ENCODE measurements at places on chromosomes 3 and 15.
A peak's percentile ranks its signal among the peaks of the same experiment; 100 is the strongest.

GRCh38 chr3:15527031-15527459 is 5.5 kb upstream of the COLQ start:
- DNase-seq = no peak

- peak; percentile 45 for DNase-seq
These were observed 97.1 kb downstream of the SLC25A26 start for GRCh38 chr3:66317750-66318376.

DNA sequence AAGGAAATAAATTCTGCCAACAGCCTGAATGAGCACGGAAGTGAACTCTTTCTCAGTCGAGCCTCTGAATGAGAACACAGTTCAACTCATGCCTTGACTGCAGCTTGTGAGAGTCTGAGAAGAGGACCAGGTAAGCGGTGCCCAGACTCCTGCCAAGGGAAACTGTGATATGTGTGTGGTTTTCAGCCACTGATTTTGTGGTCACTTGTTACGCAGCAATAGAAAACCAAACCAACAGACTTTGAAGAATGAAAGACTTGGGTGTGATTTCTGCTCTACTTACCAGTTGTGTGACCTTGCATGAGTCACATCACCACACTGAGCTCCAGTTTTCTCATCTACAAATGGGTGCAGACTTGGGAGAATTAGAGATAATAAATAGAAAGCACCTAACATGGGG is 30.6 kb upstream of the FAM107A start:
- no peak for DNase-seq

- DNase-seq = no peak
These were observed 122.9 kb upstream of the GOLIM4 start for GRCh38 chr3:168218600-168218999.

DNA sequence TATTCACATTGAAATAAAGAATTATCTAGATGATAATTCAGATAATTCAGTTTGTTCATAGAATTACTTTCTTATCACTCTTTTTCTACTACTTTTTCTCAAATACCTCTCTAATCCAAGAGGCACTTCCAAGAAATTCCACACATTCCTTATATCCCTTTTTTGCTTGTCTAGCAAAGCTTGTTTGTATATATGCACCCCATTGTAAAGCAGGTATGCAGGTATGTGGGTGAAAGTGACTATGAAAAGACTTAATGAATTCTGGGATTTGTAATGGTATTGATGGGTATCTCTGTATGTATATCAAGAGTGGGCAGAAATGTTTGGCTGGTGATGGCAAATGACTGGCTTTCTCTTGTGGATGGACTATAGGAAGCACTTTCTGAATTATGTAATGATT is 94.1 kb upstream of the FGF7 start:
- DNase-seq = no peak

- no peak for DNase-seq
These were observed 222.3 kb upstream of the EIF1B start for GRCh38 chr3:40086890-40087883.

DNA sequence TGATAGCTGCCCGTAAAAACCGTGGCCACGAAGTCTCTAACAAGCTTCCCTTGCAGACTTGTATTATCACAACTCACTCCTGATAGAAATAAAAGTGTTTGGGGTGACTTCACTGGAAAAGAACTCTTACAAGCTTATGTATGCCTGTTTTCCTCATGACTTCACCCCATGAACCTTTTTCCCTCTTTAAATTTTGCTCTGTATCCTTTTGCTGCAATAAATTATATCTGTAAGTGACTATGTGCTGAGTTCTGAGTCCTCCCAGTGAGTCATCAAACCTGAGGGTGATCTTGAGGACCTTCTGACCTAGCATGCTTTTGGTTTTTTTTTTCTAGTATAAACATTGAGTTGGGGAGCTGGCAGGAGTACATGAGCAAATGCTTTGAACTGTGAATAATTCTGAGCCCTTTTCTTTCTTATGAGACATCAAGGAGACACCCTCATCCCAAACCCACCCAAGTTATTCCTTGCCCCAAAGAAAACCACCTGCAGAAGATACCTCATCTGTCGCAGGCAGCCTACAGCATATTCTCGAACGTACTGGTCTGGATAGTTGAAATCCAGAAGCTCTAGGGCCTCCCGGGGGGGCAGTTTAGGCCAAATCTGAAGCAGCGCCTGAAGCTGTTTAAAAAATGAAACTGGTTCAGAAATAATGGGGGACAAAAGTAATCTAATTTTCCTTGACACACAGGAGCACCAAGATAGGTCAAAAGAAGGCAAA is 85.9 kb downstream of the FAIM start:
- no peak for DNase-seq

DNA sequence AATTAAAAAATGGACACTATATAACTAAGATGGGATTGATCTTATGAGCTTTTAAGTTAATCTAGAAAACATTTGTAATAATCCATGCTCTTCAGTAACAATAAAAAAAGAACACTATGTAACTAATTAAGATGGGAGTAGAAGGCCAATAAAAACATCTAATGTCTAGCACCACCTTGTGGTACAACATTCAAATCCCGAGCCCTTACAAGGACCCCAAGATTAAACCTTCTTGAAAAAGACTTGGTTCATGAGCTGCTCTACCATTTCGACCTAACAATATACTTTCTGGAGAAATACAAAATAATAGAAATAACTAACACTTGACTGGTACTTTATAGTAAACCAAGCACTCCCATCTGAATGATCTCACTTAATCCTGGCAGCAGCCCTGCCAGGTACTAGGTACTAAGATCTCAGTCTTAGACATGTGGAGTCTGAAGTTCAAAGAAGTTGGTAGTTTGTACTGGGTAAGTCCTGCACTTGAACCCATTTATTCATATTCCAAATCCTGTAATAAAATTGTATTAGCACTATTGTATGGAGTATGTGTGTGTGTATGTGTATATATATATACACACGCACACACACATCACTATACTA is 21.8 kb downstream of the METTL6 start:
- no peak for DNase-seq

DNA sequence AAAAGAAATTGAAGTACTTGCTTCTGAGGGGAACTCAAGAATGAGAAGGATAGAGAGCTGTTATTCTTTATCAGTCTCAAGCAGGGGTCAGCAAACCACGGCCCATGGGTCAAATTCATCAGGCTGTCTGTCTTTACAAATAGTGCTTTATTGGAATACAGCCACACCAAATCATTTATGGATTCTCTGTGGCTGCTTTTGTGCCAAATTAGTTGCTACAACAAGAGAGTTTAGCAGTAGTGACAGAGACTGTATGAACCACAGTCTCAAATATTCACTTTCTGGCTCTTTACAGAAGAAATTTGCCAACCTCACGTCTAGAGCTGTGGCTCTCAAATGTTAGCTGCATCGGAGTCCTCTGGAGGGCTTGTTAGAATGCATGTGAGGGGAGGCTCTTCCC is 258.0 kb upstream of the RARB start:
- DNase-seq = no peak

- no peak for DNase-seq
These were observed 44.6 kb upstream of the SPPL2A start for GRCh38 chr15:50810128-50810527.

GRCh38 chr15:22916606-22917350 is 63.4 kb downstream of the CYFIP1 start:
- no peak for DNase-seq

GRCh38 chr3:112350018-112350810 is 17.3 kb downstream of the CD200 start:
- no peak for DNase-seq

GRCh38 chr3:140342668-140343067 is 335.2 kb upstream of the TRIM42 start:
- no peak for DNase-seq

DNA sequence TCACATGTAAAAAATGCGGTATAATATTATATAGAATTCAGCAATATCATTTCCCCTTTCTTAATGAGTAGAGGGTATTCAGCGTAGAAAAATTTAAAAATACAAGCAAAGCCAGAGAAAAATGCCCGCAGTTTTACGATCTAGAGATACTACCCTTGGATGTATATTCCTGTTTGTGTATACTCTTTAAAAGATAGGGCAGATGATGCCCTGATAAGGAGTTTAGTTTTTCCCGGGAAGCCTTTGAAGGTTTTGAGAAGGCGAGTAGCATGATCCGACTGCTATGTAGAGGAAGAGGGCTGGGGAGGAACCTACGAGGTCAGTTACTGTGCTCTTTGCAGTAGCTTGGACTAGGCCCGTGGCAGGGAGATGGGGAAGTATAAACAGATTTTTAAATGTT is 1.2 kb downstream of the YEATS2 start:
- no peak for DNase-seq

DNA sequence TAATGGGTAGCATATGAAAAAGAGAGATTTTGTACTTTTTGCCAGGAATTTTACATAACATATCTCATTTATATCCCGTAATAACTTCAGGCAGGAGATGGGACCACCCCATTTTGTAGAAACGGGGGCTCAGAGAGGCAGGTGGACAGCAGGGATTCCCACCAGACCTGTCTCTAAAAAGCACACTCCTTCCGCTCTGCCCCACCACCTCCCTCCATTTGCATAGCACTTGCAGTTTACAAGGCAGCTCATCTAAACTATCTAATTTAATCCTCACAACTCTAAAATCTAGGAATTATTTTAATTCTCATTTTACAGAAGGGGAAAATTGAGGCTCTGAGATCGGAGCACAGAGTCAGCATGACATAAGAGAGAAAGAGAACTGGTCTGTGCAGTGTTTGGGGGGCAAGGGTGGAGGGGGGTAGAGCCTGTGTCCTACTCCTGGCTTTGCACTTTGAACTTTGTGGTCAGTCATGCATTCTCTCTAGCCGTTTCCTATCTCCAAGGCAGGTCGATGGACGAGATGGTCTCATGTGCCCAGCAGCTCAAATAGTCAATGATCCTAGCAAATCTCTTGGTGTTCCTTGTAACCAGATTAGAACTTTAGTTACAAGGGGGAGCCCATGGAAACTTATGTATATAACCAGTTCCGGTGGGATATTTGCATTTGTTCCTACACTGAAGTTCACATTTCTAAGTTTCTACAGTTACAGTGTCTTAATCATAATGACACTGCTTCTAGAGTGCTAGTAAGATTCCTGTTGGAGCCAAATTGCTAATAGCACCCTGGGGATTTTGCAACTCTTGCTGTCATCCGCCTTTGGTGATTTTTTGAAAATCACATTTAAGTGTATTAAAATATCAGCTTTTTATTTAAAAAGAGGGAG is 18.6 kb downstream of the CRYGS start:
- no peak for DNase-seq

GRCh38 chr3:52453496-52454249 is at the start of gene TNNC1:
Gene TNNC1 (minus strand): TSS chr3:52454041. CDS start chr3:52454015, 26 bp downstream.
- no peak for DNase-seq

DNA sequence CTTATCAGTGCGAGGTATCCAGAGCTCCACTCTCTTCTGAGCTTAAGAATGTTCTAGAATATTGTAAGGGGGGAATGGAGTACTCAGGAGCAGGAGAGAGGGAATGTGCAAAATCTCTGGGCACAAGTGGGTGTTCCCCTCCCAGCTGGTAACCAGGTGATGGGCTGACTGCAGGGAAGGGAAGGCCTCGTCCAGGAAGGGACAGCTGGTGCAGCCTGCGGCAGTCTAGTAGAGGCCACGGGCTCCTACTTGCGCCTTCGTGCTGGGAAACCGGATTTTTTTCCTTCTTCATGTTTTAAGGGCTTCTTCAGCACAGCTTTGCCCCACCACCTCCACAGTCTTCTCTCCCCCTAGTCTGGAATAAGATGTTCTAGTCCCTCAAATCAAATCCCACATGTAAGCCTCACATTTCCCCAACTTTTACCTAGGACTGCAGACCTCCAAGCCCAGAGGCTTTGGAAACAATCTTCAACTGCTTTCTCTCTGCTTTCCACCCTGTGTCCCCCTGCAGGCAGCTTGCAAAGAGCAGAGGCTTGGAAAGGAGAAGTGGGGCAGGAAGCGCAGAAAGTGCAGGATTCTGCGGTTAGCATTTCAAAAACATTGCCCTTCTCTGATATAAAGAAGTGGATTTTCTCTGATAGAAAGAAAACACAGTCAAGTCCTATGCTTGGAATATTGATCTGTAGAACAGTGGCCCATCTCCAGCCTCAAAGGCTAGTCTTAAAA is 11.9 kb upstream of the CGNL1 start:
- DNase-seq = no peak

GRCh38 chr15:91408476-91409076 is 308.5 kb downstream of the SV2B start:
- no peak for DNase-seq

DNA sequence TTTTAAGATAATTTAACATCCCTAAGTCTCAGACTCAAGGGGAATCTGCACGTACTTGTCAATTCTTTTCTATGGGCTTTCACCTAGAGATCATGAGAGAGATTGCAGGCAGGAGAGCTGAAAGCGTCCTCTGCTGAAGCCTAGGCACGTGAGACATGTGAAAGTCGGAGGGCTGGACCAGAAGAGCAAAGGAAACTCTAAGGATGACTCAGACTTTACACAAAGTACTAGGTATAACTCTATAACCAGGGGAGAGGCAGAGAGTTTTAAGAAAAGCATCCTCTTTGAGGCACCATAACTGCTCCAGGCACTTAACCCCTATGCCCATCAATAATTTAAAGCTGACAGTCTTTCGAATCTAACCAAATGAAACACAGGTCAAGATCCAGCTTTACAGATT is 436.6 kb downstream of the VGLL3 start:
- no peak for DNase-seq

- DNase-seq = no peak
These were observed 50.1 kb downstream of the TMOD3 start for GRCh38 chr15:51879555-51879954.

- DNase-seq = no peak
These were observed 18.8 kb downstream of the SLC25A26 start for GRCh38 chr3:66239513-66240123.

DNA sequence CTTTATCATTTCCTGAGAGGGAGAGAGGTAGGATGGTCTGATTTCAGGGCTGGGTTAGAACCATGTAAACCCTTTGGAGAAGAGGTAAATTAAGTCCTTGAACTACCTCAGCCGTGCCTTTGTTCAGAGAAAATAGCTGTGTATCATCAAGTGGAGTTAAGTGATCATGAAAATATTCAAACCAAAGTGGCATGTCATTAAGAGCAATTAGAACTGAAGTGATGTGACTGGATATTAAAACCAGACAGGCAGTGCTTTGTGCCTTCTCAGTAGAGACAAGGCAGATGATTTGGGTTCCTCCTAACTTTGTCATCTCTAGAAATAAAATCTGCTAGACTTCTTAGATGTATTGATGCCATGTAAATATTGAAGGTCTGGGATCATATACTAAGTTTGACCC is 171.5 kb downstream of the IL5RA start:
- DNase-seq = no peak

- no peak for DNase-seq
These were observed 3.6 kb upstream of the GK5 start for GRCh38 chr3:142228964-142229363.

DNA sequence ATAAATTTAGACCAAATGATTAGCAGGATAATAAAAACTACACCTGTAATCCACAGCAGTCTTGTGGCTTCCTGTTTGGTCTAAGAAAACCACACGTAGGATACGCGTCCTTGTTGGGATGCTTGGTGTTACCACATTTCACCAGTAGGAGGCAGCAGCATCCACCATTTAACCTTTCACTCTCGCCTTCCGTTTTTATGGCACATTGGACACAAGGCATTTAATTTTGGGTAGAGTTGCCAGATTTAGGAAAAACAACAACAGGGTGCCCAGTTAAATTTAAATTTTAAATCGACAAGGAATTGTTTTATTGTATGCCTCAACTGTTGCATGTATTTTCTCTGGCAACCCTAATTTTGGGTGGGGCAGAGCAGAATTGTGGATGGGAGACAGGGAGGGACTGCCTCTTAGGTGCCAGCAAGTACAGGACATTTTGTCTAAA is 6.3 kb downstream of the LRRC31 start:
- peak; percentile 58 for DNase-seq

All from right forelimb (tissue), 1 donor.